CD8-positive, alpha-beta memory T cell (primary cell): ENCODE measurements at places on chromosomes 11 and 22.

DNA sequence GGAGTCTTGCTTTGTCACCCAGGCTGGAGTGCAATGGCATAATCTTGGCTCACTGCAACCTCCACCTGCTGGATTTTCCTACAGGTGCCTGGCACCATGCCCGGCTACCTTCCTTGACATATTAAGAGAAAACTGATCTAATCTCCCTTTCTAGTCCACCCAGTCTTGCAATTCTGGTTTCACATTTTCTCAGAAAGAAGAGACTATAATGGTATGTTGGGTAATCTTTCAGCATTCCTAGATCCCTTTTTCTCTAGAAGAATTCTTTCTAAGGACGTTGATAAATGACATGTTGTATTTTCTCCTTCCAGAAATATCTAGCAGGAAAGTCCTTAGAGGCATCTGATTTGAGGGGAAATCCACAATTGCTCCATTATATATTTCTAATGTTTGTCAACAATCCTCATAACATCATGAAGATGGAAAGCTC lies 10.4 kb upstream of the HSPA8 start:
- DNase-seq, result no peak

DNA sequence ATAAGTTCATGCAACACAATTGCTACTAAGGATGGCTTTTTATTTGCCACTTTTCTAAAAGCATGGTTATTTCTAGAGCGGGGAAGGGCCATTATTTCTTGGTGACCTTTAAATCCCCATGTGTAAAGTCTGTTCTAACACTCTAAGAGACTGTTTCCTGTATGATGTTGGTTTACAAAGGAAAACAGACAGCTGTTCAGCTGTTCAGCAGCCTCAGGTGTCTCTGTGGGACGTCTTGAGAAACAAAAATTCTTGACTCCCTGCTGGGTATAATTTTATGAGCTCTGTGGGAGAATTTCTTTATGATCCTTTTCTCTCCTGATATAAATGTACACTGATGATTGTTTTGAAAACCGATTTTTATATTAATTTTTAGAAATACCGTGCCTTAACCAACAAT lies 13.9 kb downstream of the MUC15 start:
- DNase-seq, result no peak

- no peak for DNase-seq
These were observed 4.6 kb downstream of the B4GALNT4 start for GRCh38 chr11:373716-374551.

- DNase-seq, result no peak
These were observed 10.5 kb downstream of the CXCR5 start for GRCh38 chr11:118894192-118894591.

GRCh38 chr11:28657378-28658030 lies 549.3 kb downstream of the METTL15 start:
- no peak for DNase-seq

DNA sequence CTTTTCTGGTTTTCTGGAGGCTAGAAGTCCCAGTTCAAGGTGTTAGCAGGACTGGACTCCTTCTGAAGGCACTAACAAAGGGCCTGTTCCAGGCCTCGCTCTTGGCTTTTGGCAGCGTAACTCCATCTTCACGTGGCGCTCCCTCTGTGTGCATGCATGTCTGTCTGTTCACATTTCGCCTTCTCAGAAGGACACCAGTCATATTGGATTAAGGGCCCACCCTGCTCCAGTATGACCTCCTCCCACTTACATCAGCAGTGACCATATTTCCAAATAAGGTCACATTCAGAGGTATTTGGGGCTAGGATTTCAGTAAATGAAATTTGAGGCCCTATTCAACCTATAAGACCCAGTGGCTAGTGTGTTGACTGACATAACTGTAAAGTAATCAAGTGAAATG lies 20.0 kb downstream of the APLP2 start:
- no peak for DNase-seq

DNA sequence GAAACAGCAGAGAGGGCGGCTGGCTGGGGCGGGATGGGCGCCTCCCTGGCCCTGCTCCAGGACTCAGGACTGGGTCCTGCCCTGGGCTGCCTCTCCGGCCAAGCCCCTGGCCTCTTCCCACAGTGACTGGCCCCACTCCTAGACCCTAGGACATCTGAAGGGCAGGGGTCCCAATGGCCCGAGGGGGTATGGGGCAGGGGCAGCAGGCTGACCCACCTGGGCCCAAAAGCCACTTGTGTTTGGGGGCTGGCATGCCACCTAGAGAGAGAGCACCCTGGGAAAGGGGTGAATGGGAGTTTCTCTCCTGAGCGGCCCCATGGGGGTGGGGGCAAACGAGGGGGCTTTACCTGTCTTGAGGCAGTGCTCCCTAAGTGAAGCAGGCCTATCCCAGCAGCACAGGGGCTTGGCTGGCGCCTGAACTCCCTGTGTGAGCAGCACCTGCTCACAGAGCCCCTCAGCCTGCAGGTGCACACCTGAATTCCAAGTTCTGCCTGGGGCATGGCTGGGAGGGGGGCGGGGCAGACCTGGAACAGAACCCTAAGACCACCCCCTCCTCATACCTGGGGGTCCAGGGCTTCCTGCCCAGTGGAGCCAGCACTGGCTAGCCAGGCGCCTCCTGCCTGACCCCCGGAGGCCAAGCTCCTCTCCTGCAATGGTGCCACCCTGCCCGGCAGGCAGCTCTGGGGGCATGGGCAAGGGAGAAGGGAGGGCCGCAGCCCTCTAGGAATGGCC lies 16.9 kb downstream of the DUSP8 start:
- DNase-seq, result no peak
